ENCODE measurements at places on chromosomes 12 and 14.

DNA sequence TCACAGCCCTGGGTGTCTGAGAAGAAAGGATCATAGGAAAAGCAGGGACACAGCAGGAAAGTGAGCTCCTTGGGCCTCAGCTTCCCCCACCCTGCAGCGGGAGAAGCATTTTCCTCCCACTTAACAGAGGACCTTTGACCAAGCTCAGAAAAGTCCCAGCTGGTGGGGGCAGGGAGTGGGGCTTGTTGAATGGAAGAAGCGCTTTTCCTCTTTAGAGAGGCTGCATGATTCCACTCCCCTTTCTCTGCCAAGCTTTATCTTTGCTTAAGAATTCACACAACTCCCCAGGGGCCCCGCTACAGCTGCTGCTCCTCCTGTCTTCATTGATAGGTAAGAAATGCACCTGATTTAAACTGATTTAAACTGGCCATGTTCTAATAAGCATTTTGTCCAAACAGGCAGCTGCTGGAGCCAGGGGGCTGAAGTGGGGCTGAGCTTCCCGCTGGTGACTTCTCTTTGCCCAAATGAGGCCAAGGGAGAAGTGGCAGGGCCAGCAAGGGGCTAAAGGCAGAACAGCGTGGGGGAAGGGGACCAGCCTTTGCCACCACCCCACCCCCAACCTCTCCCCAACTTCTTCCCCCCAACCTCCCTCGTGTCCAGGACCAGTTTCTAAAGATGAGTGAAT, 1.7 kb upstream of the PAPLN start:
- DNase-seq = no peak

DNA sequence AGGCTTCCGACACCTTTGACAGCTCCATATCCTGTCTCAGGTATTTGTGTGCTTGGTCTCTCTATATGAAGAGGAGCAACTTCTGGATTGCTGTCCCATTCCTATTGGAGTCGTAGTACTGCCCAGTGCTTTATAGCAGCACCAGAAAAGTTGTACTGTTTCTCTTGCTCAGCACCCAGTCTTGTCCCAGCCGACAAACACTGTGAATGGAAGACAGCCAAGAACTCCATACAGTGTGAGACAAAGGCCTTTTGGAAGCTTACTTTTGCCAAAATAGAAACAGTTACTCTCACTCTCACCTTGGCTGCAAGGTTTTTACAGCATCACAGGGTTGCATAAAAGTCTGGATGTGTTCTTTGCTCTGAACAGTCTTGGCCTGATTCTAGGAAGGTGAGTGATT, 105.3 kb downstream of the TGFB3 start:
- no peak for DNase-seq

GRCh38 chr12:120321382-120322202, 6.0 kb downstream of the PLA2G1B start:
- no peak for DNase-seq

GRCh38 chr12:5036031-5036430, 7.6 kb upstream of the KCNA5 start:
- DNase-seq = no peak

- no peak for DNase-seq
Measured at GRCh38 chr12:78038541-78038940, 207.8 kb downstream of the NAV3 start.

DNA sequence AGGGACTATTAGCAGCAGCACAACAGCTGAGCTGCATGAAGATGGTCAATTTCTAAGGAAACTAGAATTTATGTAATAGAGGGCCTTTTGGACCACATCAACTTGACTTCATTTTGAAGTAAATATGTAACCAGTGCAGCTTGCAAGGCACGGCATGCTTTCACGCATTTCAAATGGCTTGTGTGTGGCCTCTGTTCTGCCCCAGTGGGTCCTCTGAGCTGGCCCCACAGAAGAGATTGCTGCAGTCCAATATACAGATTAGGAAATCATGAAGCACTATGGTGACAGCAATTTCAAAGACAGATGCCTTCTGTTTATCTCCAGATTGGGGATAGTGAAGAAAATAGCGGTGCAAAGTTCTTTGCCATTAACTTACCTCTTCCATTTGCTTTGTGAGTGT, 101.4 kb downstream of the PDZRN4 start:
- no peak for DNase-seq

DNA sequence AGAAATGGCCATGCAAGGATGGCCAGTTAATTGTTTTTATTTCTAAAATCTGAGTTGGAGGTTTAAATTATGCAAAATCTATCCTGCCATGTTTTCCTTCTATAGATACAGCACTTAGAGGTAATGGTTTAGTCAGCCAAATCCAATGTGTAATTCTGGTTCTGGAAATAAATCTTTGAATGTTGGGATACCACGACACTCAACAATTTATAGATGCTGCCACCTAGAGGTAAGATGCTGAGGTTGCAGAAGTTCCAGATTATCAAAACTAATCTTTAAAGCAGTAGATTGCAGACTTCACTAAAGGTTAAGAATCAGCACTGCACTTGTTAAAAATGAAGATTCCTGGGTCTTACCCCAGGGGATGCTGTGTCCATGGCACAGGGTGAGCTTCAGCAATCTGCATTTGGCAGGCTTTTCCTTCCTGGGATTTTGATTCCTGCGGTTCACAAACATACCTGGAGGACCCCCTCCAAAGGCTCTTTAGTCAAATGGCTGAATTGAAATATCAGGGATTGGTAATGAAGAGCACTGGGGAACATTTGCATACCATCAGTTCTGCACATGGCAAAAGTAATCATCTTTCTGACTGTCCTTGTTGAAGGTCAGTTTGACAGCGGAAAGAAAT, 53.4 kb upstream of the ANO4 start:
- DNase-seq = no peak

- DNase-seq = no peak
Measured at GRCh38 chr12:4483885-4484823, 38.5 kb upstream of the FGF6 start.

DNA sequence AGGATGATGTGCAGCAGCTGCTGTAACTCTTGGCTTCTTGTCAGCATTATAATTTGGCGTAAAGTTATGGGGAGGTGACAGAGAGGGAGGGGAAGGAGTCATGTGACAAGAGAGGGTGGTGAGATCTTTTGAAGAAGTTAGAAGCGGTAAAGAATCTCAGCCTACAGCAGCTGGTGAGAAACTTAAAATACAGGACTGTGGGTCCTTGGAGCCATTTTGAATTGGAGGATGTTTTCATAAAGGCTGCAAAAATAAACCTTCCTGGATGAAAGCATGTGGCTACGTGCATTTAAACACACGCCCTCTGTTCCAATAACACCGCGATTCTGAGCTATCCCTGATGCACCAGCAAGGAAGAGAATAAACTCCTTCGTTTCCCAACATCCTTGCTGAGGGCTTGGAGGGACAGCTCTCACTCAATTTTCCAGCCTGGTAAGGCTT, 133.7 kb downstream of the TMEM30B start:
- DNase-seq = no peak

GRCh38 chr12:54240129-54240528, 39.8 kb downstream of the CBX5 start:
- DNase-seq = no peak

GRCh38 chr12:111773801-111774551, 7.2 kb downstream of the ALDH2 start:
- DNase-seq = peak; percentile 45

GRCh38 chr14:40053416-40053815, 621.2 kb upstream of the FBXO33 start:
- no peak for DNase-seq

DNA sequence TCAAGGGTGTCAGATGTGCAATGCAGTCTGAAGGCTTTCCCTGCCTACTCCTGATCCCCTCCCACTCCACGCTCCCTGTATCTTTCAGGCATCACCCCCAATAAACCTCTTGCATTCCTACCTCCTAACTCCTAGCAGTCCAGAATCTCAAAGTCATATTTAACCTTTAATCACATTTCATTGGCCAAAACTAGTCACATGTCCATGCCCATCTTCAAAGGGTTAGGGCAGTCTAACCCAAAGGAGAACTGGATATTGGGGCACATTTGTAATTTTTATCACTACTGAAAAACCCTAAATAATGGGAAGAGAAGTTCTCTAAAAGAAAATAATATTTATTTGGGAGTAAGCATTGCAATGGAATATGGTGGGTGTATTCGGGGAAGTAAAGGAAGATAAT, 5.4 kb upstream of the C12orf75 start:
- no peak for DNase-seq

DNA sequence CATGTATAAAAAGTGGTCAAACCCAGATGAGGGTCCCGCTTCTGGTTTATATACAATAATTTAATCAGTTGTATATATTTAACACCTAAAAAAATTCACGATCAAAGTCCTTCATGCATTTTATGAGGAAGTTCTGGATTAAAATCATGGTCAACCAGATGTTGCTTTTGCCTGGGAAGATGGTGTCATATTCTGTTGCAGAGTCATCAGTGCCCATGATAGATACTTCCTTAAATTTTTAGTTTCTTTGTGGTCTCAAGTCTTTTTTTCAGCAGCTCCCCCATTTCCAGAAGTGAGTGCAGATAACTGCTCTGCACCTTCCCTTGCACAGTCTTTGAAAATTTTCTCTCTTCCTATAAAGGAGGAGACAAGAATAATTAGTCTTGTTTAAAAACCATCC, 16.1 kb downstream of the ERP29 start:
- no peak for DNase-seq

DNA sequence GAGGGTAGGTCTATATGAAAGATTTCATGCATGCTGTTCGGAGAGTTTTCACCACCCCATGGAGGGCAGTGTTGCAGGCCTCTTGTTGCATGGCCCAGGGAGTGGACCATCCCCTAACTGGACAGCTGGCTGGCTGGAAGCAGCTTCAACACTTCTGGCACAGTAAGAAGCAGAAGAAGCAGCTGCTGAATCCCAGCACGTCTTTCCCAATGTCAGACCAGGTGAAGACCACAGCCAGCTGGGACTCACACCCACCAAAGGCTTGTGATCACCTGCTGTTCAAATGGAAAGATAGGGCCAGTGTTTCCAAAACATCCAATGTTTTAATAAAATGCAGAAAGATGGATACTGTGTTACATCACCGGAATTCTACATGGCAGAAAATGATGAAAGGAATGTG, 1423.6 kb downstream of the AACS start:
- no peak for DNase-seq

- DNase-seq = peak; percentile 99
Measured at GRCh38 chr14:58298477-58299400, at the start of gene ARID4A. Gene ARID4A (plus strand): TSS chr14:58298555. CDS start chr14:58299855, 1,300 bp downstream.

DNA sequence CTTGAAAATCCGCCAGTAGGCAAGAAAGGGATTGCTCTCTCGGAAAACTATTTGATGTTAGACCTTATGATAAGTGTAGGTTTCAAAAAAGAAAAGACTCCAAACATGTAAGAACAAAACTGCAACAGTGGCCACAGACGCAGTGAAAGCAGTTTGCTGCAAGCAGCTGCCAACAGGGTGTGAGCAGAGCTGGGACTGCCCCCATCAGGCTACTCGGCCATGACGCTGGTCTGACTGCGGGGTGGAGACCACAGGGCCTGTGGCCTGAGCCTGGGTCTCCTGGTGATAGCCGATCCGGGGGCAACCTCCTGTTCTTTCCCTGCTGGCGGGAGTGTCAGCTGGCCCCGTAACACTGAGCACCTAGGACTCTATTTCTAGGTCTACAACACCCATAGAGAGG, 63.2 kb downstream of the AMN start:
- no peak for DNase-seq

All from amygdala (tissue), 56 donors.